ENCODE measurements at places on chromosomes 2 and 18.

DNA sequence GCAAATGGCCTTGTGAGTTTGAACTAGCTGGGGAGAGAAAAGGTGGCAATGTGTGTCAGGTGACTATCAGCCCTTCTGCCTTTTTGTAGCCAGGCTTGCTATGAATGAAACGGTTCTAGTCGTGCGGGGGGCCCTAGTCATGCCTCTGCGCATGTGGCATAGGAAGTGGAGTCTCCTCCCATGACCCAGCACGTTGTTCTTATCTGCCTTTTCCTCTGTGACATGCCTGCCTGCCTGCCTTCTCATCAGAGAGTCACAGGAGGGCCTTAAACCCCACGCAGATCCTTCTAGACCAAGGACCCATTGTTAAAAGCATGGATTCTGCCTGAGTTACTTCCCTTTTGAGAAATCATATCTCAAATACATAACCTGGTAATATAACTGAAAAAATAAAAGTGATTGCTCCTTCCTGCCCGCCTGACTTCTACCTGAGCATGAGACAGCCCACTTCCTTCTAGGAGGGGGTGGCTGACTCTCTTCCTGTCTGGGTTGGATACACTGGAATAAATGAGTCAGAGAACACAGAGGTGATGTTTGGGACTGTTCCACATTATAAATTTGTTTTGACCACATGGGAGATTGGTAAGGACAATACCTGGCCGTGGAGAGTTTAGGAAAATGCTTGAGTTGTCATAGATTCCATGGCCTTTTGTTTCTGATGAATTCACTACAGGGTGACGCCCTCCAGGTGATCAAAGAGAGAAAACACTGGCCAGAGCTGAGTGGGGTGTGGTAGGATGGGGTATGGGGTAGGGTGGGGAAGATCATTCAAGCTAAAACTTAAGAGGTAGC is 49.8 kb downstream of the FBLN7 start:
- no peak for DNase-seq

- no peak for DNase-seq
Measured at GRCh38 chr2:113184531-113185230, 10.9 kb downstream of the PSD4 start.

DNA sequence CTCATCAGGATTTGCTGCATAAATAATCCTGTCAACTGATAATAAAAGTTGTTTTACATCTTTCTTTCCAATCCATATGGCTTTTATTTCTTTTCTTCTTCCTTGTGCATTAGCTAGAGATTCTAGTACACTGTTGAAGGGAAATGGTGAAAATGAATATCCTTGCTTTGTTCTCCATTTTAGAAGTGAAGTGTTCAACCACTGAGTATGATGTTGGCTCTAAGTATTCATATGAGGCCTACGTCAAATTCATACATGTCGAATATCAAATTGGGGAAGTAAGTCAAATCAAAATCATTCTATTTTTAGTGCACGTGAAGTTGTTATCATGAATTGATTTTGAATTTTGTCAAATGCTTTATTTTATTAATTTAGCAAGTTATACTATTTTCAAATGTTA is 7.8 kb upstream of the ACKR3 start:
- no peak for DNase-seq

- DNase-seq: no peak
Measured at GRCh38 chr2:18703555-18703954, 114.2 kb upstream of the NT5C1B start.

DNA sequence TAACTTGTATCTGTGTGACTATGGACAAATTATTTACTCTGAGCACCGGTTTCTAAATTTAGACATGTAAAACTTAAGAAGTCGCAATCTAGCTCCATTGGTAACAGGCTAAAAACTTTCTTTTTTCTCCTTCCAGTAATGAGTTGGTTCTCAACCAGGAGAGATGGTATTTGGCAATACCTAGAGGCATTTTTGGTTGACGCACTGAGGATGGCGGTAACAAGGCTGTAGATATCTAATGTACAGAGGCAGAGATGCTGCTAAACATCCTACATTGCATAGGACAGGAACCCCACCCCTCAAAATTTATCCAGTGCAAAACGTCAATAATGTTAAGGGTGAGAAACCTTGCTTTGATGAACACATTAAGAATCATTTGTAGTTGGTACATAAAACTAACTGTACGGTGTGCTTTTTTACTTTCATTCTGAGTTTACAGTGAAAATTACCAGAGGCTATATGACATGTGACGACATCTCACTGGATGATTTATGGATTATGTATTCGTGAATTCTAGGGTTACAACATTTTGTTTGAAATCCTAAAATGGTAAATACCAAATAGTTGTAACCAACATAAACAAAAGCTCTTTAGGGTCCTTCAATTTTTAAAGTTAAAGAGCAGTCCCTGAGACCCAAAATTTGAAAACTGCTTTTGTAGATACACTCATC is 91.3 kb downstream of the TLK1 start:
- DNase-seq: no peak

DNA sequence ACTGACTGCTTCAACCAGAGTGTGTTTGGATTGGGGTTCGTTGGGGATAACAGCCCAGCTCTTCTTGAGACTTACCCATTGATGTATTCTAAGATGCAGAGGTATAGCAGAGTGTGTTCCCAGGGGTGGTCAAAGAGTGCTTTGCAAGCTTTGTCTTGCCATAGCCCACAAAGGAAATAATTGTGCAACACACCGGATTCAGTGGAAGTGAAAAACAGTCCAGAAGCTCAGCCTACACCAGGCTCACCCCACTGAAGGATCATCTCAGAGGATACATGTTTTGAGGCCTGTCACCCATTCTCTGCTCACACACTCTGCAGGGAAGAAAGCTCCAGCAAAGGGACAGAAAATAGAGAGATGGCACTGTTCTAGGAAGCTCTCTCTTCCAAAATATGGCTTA is 9.6 kb downstream of the CACNB4 start:
- no peak for DNase-seq

- DNase-seq: no peak
Measured at GRCh38 chr2:98489486-98489885, 44.8 kb downstream of the INPP4A start.

DNA sequence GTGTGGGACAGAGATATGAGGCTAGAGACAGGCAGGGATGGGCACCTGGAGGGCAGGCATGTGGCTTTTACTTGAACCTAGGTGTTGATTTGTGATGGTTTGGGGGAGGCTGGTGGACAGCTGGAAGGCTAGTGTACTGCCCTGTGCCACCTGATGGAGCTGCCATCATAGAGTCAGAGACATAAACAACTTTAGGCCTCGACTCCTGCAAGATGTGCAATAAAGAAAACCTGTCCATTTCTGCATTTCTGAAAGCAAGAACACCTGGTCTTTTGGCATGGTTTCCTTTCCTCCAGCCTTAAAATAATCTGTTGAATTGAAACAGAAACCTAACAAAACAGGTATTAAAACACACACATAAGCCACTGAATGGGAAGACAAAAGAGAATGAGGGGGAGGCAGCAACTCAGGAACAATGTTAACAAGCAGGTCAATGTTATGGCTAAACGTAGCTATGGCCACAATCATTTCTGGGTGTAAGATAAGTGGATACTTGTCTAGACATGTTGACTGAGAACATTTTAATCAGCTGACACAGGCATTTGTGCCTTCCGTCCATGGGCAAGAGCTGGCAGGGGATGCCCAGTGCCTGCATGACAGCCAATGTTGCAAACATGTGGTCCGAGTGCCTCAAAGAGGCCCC is 87.8 kb downstream of the KCTD1 start:
- no peak for DNase-seq

DNA sequence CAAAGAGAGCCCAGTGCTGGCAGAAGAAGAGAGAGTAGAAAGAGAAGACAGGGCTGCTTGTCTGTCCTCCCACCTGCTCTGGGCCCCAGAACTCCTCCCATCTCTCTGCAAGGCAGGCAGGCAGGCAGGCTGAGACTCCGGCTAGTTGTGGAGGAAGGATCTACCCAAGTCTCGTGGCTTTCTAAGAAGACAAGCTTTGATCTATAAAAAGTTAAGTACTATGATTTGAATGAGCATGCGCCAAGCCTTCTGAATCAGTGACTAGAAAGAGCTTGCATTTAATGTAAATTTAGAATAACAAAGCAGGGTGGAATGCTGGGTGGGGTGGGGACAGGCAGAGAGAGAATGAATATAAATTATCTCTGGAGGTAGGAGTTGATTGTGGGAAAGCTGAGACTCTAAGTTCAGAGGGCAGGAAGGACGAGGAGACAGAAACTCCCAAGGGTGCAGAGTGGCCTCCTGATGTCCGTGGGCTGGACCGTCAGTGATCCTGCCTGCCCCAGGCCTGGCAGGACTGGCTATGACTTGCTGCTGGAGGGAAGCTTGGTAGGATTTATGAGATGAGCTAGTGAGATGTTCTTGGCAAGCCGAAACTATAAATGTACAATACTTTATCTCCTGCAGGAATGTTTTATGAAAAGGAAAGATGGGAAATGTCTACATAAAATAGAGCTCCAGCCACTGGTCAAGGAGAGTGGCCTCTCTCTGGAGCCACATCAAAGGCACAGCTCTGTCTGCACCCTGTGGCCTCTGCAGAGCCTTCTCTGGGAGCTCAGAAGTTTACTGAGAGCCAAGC is 447.5 kb downstream of the TNS1 start:
- peak; percentile 66 for DNase-seq

DNA sequence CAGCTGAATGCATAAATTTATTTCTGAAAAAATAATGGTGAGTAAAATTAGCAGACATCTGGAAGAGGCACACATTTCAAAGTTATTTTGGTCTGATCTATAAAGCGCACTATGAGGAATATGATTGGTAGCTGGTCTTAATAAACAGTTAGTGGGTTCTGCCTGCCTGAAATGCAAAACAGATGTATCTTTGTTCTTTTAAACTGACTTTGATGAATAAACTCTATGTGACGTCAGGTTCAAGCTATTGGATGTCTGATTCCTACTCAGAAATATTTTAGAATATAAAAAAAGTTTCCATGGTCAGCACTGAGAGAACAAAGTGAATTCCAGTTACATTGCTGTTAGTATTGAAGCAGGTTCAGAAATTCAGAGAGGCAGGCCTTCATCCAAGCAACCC is 136.4 kb downstream of the TPGS2 start:
- DNase-seq: no peak

- no peak for DNase-seq
Measured at GRCh38 chr2:67702937-67703336, 305.8 kb downstream of the ETAA1 start.

DNA sequence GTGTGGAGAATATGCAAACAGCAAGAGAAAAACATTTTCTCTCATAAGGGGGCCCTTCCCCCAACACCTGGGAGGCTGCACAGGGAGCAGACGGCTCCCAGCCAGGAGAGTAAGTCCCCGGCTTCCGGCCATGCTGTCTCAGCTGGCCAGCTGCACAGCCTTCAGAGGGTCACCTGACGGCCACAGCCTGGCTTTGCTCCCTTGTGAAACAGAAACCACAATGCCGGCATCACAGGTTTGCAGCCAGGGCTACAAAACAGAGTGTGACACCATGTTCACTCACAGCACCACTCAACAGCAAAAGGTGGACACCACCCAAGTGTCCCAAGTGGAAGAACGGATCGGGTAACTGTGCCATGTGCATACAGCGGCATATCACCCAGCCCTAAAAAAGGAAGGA is 86.9 kb upstream of the GPC1 start:
- no peak for DNase-seq

DNA sequence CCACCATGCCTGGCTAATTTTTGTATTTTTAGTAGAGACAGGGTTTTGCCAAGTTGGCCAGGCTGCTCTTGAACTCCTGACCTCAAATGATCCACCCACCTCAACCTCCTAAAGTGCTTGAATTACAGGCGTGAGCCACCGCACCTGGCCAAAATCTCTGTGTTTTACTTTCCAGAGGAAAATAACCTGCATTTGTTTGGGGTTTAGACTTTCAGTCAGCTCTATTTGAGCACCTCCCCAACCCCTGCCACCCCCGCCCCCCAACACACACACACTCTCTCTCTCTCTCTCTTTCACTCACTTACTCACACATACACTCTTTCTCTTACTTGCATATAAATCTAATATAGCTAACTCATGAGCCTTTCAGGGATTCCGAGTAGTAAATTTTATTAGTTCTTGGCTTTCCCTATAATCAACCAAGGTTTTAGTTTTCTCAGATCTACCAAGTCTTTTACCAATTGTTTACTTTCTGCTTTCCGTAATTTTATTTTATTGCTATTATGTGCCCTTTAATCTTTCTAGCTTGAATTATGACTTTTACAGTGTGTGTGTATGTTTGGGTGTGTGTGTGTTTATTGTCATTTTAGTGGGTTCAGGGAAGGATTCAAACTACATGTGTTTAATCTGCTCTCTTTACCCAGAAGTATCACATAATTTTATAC is 24.5 kb downstream of the MFSD6 start:
- DNase-seq: no peak

GRCh38 chr2:14363137-14363536 is 269.4 kb upstream of the LRATD1 start:
- no peak for DNase-seq

GRCh38 chr18:75276818-75277609 is 66.4 kb downstream of the TSHZ1 start:
- DNase-seq: no peak

DNA sequence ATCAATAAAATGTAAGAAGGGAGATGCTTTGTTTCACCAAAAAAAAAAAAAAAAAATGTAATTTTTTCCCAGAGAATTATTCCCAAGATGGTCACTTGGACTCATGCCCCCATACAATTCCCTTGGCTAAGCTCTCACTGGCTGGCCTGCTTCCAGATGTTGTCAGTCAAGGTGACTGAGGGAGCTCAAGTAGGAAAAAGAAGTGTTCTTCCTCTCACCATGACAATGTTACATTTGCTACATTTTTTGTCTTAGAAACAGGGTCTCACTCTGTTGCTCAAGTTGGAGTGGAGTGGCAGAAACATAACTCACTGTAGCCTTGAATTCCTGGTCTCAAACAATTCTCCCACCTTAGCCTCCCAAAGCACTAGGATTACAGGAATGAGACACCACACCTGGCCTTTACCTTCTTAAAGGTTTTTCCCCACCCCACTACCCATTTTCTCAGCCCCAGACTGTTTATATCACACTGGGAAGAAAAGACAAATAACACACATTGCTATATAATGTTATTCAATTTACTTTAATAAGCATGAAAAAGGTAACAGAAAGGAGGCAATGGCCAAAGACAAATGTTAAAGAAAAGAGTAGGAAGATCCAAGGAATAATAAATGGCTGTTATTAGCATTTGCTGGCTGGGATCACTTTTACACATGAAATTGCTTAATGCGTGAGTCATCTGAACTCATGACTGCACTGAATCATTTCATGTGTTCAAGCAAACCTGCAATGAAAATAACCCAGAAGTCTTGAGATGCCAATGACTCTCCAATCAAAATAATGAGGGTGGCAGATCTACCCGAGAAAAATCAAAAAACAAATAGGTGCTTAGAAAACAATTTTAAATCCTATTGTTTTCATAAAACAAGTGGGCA is 45.2 kb downstream of the ACVR1 start:
- peak; percentile 25 for DNase-seq

DNA sequence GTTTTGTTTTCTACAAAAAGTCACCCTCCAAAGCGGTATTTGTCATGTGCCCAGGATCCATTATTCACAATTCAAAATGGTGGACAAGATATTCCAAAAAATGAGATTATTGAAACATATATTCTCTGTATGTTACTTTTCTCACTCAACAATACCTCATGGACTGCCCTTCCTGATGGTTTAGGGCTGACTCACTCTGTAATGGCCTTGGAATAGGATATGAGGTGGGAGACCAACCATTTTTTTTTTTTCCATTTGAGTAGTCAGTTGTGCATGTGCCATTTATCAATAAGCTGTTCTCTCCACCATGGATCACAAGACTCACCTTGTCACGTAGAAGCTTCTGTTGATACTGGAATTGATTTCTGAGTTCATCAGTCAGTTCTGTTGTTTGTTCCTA is 64.5 kb downstream of the LYPD6 start:
- DNase-seq: no peak

- DNase-seq: no peak
Measured at GRCh38 chr18:2902327-2902726, 55.5 kb downstream of the EMILIN2 start.

All from MG63 (cell line).